T-helper 17 cell (primary cell): ENCODE measurements at places on chromosomes 2 and 18. TPM values are rescaled to one million over a fixed set of nuclear protein-coding genes. Genes with fewer than 3 reads are reported as not detected.

GRCh38 chr18:74613381-74613780 lies 15.7 kb downstream of the ZNF407 start:
- no peak for DNase-seq

DNA sequence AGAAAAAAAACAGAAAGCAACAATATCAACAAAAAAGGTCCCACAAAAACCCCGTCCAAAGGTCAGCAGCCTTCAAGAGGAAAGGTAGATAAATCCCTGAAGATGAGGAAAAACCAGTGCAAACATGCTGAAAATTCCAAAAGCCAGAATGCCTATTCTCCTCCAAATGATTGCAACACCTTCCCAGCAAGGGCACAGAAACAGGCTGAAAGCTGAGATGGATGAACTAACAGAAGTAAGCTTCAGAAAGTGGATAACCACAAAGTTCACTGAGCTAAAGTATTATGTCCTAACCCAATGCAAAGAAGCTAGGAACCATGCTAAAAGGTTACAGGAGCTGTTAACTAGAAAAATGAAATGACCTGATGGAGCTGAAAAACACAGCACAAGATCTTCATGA lies 226.4 kb upstream of the DSEL start:
- no peak for DNase-seq

The ERMN gene
- 10.2 TPM for total RNA-seq

- no peak for DNase-seq
These were observed 1.4 kb upstream of the TTL start for GRCh38 chr2:112480530-112481049.

DNA sequence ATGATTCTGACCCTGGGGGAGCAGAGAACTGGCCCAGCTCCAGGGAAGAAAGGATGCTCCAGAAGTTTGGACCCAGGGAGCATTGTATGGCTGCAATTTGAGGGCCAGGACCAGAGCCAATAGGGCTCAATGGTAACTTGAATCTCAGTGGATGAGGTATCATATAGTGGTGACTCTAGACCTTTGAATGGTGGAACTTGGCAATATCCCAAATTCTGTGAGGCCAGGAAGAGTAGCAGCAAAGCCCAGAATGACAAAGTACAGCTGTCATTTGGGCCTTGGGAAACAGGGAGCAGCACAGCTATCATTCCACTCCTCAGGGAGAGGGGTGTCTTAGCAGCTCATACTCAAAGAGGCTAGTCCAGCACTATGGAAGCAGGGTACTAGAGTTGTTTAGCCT lies 332.9 kb upstream of the RBMS1 start:
- no peak for DNase-seq

The TBC1D8 gene
- 1.9 TPM for total RNA-seq

The UGT1A3 gene
- total RNA-seq = not detected

The SIX3 gene
- not detected for total RNA-seq
